Stimulated activated CD4-positive, alpha-beta T cell treated with anti-CD3 and anti-CD28 coated beads, Interleukin-15, amount 100 ng/mL, for 48 hours (primary cell): ENCODE measurements at places on chromosomes 16 and 17.
A peak's percentile ranks its signal among the peaks of the same experiment; 100 is the strongest.

- DNase-seq = no peak
Observed at GRCh38 chr17:57097832-57098421, 12.9 kb downstream of the AKAP1 start.

GRCh38 chr16:12976936-12977335, 75.5 kb downstream of the SHISA9 start:
- no peak for DNase-seq

DNA sequence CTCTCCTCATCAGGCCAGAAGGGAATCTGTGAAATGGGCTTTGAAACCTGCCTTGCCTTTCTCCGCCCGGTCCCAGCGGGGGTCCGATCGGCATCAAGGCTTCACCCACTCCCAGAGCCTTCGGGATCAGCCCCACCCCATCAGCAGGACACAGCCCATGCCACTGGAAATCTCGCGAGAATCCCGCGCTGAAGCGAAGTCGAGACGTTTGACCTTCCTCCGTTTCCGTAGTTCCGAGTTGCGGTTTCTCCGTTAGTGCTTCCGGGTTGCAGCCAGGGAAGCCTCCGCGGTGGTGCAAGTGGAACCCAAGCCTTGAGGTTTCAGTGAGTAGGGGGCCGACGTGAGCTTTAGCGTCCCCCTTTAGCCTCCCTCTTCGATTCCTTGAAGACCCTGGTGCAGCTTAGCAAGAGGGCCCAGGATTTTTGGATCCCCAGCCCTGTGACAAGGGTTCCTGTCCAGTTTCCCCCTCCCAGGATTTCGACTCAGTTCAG, at the start of gene COASY:
TSS of gene COASY (plus strand) at position 252 of the 491 bp plus-strand sequence. CDS start 475 bp downstream, outside the sequence.
- DNase-seq = peak; percentile 90

DNA sequence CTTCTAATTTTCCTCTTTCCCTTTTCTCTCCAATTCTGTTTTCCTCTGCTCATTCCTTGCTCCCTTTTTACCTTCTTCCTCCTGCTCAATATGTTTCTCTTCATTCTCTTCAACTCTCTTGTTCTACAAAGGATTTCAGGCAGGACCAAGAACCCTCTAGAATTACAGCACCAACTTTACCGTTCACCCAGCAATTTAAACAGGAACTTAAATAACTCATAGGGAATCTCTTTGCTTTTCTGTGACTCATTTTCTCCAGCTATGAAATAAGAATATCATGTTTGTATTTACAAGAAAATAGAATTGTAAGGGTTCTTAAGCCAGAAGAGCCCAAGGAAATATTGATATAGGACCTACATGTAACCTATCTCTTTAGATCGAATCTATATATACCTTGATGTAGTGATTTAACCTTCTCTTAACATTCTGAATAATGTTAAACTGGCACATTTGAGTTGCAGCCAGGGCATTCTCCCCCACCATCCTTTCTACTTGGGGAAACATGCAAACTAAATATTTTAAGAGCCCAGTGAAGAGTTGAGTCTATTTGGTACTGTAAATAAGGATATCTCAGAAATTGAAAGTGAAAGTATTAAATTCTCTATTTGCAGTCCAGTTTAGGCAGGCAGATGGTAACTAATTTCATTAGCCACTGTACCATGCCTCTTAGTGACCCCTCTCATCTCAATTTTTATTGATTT, 137.0 kb downstream of the ANKFN1 start:
- no peak for DNase-seq

DNA sequence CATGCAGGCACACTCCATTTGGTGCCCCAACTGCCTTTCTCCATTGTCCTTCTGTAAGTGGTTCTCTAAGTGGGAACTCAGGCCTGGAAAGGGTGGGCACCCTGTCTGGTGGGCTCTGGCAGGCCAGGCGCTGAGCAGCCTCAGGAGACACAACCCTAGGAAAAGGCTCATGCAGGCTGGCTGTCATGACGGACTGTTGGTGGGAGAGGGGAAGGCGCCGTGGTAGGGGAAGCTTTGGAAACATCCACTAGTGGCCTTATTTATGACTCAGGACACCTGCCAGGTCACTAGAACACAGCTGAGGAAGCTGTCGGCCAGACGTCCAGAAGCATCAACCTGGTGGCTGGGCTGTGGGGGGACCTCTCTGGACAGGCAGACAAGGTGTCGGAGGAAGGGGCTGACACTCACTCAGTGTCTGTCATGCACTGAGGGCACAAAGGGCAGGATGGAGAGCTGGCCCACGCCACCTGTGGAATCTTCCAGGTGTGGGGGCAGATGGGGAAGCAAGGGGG, 216.0 kb downstream of the SEC14L1 start:
- DNase-seq = no peak

DNA sequence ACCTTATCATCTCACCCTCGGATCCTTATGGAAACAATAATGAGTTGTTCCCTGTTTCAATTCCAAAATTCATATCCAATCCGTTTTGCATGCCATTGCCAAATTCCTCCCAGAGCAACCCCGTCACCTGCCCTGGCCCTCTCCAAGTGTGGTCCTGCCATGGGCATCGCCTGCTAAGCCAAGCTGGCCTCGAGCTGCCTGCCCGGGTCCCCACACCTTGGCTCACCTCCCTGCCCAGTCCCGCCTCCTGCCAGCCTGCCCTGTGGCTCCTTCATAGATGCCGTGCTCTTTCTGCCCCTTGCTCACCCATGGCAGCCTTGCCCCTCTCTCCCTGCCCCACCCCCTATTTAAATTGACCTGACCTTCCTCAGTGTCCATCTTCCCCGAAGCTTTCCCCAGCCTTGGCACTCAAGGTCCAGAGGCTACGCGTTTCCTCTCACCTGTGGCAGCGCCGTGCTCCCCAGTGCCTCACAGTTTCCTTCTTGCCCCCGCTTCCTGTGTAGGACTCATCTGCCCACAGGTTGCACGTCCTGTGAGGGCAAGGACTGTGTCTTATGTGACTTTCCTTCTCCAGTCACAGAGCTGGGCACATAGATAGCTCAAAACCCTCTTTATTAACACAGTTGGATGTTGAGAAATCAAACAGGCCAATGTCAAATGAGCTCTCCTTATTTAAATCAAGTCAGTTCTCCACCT, 12.7 kb downstream of the MAPT start:
- peak; percentile 44 for DNase-seq

DNA sequence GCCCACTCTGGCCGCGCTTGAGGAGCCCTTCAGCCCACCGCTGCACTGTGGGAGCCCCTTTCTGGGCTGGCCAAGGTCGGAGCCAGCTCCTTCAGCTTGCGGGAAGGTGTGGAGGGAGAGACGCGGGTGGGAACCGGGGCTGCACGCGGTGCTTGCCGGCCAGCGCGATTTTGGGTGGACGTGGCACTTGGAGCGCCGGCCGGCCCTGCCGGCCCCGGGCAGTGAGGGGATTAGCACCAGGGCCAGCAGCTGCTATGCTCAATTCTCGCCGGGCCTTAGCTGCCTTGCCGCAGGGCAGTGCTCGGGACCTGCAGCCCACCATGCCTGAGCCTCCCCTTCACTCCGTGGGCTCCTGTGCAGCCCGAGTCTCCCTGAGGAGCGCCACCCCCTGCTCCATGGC, 9.9 kb upstream of the ATP1B2 start:
- DNase-seq = no peak

GRCh38 chr17:80265205-80266068, 4.8 kb downstream of the RNF213 start:
- DNase-seq = no peak

GRCh38 chr17:51770027-51770759, 388.3 kb downstream of the CA10 start:
- no peak for DNase-seq
